ENCODE measurements at places on chromosomes 3 and 15.

- DNase-seq, result no peak
Observed at GRCh38 chr3:165855581-165855980, 18.4 kb upstream of the BCHE start.

DNA sequence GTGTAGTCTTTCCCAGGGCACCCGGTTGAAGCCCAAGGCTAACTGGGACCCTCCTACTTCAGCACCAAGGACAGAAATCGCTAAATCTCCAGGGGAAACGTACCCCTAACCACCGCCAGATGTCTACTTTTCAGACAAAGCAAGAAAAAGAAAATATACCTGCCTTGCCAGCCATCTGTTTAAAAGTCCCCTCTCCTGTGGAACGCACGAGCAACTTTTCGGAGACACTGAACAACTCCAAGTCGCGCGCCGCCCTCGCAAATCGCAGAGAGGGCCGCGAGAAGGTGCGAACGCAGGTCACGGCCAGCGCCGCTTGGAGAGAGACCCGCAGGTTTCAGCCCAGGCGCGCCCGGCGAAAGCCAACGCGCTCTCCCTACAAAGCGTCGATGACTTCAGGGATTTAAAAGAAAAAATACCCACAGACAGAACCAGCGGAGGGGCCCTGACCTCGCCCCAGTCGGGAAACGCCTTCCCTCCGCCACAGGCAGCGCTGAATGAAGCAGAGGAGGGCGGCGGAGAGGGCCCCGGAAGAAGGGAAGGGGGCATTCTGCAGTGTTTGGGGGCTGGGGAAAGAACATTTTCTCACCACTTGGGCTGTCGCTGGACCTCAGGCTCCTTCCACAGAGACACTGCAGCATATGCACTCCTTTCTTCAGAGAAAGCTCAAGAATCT, 213.1 kb downstream of the FGF12 start:
- DNase-seq, result peak; percentile 56

GRCh38 chr15:68691705-68692104, 112.9 kb downstream of the CORO2B start:
- no peak for DNase-seq

- DNase-seq, result no peak
Observed at GRCh38 chr3:50926868-50927267, 252.1 kb downstream of the DOCK3 start.

DNA sequence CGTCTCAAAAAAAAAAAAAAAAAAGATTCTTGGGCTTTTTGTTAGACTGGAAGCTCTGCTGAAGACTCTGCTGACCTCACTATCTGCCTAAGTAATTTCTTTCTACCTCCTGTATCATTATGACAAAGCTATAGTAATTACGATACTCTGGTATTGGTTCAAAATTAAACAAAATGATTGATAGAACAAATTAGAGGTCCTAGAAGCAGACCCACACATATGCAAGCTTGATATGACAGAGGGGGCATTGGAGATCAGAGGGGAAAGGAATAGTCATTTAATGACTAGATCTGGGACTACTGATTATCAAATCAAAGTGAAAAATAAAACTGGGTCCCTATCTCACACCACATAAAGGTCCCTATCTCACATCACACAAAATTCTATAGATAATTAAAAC, 21.9 kb upstream of the AP3B2 start:
- no peak for DNase-seq

- DNase-seq, result peak; percentile 59
Observed at GRCh38 chr15:97875513-97876280, 84.8 kb upstream of the ARRDC4 start.

- DNase-seq, result no peak
Observed at GRCh38 chr15:76495487-76495886, 158.9 kb downstream of the ISL2 start.

DNA sequence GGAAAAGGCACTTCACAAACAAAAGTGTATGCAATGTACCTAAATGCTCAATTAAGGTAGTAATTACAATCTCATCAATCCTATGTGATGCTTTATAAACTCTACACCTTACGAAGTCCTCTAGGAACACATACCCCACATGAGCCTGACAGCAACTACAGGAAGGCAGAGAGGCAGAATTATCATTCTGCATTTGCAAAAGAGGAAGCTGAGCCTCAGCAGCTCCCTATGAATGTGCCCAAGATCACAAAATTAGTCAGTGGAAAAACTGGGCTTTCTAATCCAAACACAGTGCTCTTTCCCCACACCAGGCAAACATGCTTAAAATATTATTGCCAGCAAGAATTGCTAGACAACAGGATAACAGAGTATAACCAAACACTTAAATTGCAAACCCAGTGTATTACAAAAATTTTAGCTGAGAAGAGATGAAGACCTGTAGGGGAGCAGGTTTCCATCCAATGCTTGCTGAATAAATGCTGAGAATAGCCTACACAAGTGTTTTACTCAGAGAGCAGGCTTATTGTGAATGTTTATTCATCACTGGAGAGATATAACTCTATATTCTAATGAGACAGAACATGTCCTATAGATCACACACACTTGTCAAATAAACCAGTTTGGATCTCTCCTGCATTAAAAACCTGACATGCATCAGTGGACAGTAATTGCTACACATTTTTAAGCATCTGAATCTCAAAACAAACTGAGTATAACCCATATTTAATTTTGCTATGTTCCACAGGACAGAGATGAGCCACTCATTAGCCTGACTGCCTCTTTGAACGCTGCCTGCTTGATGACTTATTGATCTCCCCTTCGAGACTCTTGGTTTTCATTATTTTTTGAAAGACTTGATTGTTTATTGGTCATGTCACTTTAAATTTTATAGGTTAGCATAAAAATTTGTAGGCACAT, 62.2 kb downstream of the PLCH1 start:
- no peak for DNase-seq

DNA sequence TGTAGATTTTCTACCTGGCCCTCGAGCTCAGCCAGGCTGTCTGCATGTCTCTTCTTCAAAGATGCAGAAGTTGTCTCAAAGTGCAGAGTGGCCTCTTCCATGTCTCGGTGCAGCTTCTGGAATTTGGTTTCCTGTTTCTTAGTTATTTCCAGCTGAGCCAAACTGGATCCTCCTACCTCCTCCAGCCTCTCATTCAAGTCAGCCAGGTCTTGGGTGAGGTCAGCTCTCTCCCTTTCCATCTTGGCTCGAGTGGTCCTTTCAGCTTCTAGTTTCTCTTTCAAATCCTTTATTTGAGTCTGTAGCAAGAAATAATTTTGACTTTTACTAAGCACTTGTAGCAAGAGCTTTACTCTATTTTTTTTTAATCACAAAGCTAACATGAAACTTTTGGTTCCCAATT, 81.8 kb downstream of the MYH15 start:
- DNase-seq, result no peak

DNA sequence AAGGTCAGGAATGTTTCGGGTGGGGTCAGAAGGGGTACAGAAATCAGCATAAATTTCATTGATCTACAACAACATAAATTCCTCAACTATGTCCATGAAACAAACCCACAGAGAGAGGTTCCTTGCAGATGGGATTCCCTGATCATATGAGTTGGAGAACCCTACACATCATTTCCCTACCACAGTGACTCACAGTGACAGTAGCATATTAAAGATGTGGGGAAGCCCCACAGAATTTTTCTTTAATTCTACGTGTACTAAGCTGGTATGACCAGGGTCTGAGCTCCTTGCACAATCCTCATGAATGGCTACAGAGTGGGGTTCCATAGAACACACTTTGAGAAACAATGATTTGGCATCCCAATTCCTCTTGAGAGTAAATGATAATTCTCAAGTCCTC, 116.9 kb upstream of the RAD18 start:
- DNase-seq, result no peak

DNA sequence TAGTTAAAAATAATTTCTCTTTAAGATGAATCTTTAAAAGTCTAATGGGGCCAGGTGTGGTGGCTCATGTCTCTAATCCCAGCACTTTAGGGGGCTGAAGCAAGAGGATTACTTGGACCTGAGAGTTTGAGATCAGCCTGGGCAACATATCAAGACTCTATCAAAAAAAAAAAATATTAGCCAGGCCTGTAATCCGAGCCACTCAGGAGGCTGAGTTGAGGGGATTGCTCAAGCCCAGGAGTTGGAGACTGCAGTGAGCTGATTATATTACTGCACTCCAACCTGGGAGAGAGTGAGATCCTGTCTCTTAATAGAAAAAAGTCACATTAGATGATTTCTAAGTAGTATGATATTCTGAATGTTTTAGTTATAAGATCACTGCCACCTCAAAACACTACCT, 322.0 kb upstream of the MANF start:
- DNase-seq, result no peak

DNA sequence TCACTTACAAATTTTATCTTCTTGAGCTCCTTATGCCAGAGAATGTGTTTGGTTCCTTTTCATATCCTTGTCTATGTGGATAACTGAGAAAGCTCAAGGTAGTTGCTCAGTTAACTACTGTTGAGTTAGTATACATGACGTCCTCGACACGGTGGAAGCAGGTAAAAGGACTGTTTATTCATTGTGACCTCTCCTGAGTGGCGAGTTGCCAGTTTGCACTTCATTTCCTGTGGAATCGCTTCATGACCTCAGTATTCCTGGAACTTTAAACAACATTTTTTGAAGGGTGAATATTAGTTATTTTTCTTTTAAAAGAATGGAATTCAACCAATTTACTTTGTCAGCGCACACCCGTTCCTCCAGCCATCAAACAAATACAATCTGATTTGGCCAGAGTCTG, 1.2 kb upstream of the TPRG1 start:
- DNase-seq, result no peak

- DNase-seq, result no peak
Observed at GRCh38 chr3:48299746-48300712, 33.4 kb downstream of the SPINK8 start.

DNA sequence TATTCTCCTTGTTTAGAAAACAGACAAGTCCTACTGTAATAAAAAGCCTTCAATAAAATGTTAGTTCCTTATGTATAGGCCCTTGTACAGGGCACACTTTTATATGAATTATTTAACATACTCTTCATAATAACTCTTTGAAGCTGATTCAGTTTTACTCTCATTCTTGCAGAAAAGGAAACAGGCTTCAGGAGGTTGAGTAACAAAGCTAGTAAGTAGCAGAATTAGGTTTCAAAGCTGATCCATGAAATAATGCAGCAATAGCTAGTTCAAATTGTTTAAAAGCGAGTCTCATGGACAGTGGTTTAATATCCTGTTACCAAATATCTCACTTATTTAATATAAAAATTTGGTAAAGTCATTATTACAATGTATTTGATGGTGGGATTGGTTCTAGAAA, 25.0 kb downstream of the TCF12 start:
- no peak for DNase-seq

GRCh38 chr3:196712514-196713413, 587 bp downstream of the PIGX start:
- peak; percentile 53 for DNase-seq

Data from H9 (cell line).